Pulmonary artery endothelial cell (primary cell): ENCODE measurements at places on chromosomes 16 and 17.

GRCh38 chr16:56851671-56852400, 13.2 kb upstream of the SLC12A3 start:
- DNase-seq, result no peak

DNA sequence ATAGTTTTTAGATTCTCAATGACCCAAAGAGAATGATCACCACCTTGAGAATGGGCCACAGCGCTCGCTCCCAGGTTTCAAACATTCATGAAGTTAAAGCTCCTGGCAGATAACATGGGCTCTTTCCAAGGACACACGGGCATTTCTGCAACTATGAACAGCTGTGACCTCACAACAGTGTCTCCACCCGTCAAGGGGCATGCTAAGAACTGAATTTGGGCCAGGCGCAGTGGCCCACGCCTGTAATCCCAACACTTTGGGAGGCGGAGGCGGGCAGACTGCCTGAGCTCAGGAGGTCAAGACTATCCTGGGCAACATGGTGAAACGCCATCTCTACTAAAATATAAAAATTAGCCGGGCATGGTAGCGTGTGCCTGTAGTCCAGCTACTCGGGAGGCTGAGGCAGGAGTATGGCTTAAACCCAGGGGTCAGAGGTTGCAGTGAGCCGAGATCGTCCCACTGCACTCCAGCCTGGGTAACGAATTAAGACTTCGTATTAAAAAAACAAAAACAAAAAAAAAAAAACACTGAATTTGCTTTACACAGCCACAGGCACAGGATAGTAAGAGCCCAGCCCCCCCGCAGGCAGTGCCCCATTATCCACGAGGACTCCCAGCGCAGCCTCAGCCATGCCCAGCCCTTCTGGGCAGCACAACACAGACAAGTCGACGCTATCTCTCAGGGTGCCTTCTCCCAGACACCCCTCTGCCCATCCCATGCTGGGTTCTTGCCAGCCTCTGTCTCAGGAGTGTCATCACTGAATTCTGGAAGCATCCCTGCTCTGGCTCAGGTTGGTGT, 7.2 kb downstream of the USP7 start:
- no peak for DNase-seq

DNA sequence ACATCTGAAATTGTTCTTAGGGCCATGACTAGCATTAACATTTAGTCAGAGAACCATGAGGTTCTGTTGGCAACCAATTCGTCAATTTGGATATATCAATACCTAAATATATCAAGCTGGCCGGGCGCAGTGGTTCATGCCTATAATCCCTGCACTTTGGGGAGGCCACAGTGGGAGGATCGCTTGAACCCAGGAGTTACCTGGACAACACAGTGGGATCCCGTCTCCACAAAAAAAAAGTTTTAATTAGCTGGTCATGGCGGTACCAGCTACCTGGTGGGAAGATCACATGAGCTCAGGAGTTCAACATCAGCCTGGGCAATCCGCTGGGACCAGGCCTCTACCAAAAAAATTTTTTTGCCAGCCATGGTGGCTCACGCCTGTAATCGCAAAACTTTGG, 8.4 kb downstream of the YWHAE start:
- no peak for DNase-seq

- DNase-seq, result no peak
These were observed 5.4 kb downstream of the MEAK7 start for GRCh38 chr16:84498859-84499620.

DNA sequence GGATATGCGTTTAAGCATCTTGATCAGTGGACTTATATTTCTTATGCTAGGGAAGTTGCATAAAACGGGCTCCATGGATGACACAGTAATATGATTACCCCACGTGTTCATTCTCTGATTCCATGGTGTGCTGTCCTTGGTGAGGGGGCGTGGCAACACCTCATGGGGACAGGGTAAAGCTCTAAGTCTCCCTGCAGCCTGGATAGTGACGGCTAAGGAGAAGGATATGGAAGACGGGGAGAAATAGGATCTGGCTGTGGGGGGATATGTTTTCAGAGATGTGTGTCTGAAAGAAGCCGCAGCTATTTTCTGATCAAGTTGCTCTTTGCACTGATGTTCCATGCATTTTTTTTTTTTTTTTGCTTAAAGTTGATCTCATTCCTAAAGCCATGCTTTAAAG, 84.3 kb downstream of the MARCHF10 start:
- DNase-seq, result no peak

GRCh38 chr17:81257533-81257932, 18.4 kb downstream of the NDUFAF8 start:
- no peak for DNase-seq
